ENCODE measurements at places on chromosomes 11 and 22.

GRCh38 chr11:37812281-37812880 lies 1214.3 kb upstream of the RAG2 start:
- DNase-seq, result no peak

- no peak for DNase-seq
These were observed at the start of gene SCN4B for GRCh38 chr11:118152552-118153471. SCN4B (minus strand) TSS chr11:118152823; CDS start chr11:118152673, 150 bp downstream.

- DNase-seq, result no peak
These were observed 104.3 kb downstream of the KCNQ1 start for GRCh38 chr11:2549080-2549479.

DNA sequence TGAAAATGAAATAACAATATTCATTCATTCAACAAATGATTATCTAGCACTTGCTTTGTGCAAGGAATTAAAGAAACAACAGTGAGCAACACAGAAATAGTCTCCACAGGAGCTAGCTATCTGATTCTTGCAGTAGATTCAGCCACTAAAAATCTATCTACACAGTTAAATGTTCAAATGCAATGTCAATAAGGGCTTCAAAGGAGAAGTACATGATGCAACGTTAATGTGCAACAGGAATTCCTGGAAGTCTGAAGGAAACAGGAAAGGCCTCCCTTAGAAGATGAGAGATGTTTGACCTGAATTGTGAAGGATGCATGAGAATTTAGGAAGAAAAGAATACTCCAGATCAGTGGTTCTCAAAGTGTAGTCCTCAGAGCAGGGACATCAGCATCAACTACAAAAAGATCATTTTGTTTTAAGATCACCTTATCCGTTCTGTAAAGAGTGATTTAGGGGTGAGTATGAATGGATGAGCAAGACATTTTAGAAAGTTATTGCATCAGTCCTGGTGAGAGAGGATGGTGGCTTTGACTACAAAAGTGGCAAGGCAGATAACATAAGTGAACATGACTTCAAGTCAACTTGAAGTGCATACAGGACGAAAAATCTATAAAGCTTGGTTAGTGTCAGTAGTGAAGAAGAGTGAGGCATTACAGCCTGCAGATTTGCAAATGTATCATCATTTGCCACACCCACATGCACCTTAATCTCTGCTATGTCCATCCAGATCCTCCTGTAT lies 96.0 kb downstream of the ETS1 start:
- DNase-seq, result no peak

DNA sequence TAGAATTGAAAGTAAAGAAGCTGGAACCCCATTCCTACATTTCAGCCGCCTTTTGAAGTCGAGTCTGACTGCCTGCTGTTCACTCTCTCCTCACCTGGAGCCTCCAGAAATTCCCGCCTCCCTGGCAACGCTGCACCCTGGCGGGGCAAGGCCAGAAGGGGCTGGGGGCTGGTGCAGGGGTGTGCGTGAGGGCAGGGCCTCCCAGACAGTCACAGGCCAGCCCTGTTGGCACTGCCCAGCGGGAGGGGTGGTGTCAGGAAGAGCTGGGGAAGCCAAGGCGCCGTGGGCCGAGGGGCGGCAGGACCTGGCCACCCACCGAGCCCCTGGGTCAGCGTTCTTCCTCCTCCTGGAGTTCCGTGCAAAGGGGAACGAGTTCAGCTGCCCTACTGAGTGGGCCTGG lies 123.2 kb downstream of the KCNQ1OT1 start:
- no peak for DNase-seq
